ENCODE measurements at places on chromosomes 13 and 19. TPM values are rescaled to one million over a fixed set of nuclear protein-coding genes. Genes with fewer than 3 reads are reported as not detected.

The SHISA2 gene
- 1.1 TPM for total RNA-seq

The SIN3B gene
- total RNA-seq: 22.9 TPM

The EVI5L gene
- total RNA-seq: 14.8 TPM

The MTUS2 gene
- total RNA-seq: under 0.01 TPM

The MBD3L3 gene
- total RNA-seq: not detected

The SOX1 gene
- not detected for total RNA-seq

The RFXAP gene
- total RNA-seq: 1.9 TPM

The GDF15 gene
- total RNA-seq: 19.5 TPM

Measured in airway epithelial cell (primary cell).